ENCODE measurements at places on chromosomes 4 and X.
A peak's percentile ranks its signal among the peaks of the same experiment; 100 is the strongest.

DNA sequence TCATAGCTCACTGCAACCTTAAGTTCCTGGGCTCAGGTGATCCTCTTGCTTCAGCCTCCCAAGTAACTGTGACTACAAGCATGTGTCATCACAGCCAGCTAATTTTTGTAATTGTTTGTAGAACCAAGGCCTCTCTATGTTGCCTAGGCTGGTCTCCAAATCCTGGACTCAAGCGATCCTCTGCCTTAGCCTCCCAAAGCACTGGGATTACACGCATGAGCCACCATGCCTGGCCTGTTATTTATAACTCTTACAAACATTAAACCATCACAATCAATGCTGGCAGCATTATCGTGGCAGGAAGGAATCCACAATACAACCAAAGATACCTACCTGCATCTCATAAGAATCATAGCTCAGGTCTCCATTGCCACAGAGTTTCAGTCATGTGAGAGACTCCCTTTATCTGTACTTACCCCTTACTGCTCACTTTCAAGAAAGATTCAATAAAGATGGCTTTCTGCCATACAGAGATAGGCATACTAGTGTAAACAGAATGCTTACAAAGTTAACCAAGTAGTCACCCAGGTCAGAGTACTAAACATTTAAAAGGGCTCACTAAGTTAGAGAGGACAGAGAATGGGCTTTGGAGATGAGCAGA lies 48.5 kb downstream of the SMIM31 start:
- no peak for DNase-seq

DNA sequence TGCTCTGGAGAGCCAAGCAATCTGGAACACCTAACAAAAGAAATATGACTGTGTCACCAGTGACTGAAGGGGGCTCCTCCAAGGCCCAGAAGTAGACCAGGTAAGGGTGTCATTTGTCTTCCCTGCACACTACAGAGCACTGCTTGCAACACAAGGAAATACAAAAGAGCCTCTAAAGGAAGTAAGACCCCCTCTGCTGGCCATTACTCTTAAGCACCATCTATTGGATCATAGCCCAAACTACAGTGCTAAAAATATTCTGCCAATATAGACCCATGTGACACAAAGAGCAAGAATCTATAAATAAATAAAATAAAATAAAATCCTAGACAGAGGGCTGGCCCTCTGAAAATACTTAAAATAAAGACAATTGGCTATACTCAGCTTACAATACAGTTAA lies 528.7 kb downstream of the TMA16 start:
- DNase-seq = no peak

DNA sequence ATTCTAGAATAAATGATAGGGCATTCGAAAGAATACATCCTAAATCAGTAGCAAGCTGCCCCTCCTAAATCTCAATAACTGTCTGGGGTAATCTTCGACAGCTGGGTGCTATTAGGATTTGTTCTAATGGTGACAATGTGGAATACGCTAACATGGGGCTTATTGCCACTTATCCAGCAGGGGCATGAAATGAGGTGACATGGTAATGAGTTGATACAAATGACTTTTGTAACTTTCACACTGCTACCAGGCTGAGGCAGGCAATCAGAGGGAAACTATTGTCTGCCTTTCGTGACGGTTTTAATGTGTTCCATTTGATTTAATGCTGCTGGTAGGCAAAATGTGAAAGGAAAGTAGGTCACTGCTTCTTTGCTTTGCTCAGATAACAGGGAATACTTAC lies 1047.4 kb upstream of the PABPC4L start:
- DNase-seq = no peak

GRCh38 chrX:70289168-70289792 lies 447 bp downstream of the PDZD11 start:
- DNase-seq = no peak

DNA sequence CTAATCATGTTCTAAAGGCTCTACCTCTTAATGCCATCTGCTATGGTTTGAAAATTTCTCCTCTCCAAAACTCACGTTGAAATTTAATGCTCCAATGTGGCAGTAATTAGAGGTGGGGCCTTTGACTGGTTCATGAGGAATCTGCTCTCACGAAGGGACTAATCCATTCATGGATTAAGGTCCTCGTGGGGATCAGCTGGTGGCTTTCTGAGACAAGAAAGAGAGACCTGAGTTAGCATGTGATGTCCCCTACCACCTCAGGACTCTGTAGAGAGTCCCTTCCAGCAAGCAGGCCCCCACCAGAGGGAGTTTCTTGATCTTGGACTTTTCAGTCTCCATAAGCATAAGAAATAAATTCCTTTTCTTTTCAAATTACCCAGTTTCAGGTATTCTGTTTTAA lies 65.3 kb downstream of the WDFY3 start:
- no peak for DNase-seq

- DNase-seq = peak; percentile 22
Observed at GRCh38 chr4:68373513-68373912, 23.6 kb upstream of the YTHDC1 start.

GRCh38 chr4:163482190-163482589 lies 8.6 kb upstream of the TKTL2 start:
- DNase-seq = no peak
